Suppressor macrophage treated with lipopolysaccharide for 4 hours (primary cell): ENCODE measurements at places on chromosomes 11 and 22.

DNA sequence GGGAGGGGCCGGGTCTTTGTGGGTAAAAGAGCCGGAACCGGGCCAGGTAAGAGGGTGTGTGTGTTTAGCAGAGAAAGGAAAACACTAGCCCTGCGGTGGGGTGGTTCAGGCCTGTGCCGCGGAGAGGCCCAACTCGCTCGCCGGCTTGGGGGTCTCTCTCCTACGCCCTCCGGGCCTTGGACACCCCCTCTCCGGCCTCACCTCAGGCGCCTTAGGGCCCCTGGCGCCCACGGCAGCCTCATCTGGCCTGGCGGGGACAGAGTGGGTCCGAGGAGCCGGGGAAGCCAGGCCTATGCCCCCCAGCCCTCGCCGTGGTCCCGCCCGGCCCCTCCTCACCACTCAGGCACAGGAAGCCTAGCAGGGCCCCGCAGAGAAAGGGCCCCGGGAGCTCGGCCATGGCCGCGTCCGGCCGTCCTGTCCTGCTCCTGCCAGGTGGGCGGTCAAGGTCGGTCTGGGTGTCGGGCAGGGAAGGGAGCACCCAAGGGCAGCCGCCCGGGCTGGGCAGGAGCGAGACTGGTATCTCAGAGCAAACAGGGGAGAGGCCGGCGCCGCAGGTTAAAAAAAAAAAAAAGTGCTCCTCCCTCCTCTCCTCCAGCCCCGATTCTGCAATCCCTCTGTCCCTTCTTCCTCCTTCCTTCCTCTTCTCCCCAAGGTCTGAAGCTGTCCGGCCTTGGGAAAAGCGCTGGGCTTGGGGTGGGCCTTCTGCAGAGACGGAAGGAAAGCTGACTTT lies at the start of gene VSIG2:
VSIG2 (minus strand) TSS at position 515 of the 730 bp plus-strand sequence; CDS start at position 397, 118 bp downstream.
- DNase-seq = no peak

DNA sequence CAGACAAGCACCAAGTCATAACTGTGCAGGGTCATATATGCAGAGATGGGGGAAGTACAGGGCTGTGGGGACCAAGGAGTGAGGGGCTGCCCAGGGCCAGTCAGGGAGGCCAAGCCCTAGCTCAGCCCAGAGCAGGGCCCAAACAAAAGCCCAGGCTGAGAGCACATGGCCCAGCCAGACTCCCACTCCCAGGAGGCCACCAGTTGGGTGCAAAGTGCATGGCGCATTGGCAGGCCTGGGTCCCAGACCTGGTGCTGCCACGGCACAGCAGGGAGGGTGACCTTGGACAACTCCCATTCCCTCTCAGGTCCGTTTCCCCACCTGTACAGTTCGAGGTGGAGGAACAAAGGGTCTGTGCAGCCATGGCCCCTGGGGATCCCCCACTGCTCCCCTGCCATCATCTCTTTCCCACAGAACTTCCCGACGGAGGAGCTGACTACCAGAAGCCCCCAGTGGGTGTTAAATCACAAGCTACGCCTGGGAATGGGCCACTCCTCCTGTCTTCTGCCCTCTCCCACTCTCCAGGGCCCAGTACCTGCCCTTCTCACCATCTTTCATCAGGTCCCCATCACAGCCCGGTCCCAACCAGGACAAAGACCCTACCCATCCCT lies 608 bp downstream of the NIPSNAP1 start:
- DNase-seq = no peak

DNA sequence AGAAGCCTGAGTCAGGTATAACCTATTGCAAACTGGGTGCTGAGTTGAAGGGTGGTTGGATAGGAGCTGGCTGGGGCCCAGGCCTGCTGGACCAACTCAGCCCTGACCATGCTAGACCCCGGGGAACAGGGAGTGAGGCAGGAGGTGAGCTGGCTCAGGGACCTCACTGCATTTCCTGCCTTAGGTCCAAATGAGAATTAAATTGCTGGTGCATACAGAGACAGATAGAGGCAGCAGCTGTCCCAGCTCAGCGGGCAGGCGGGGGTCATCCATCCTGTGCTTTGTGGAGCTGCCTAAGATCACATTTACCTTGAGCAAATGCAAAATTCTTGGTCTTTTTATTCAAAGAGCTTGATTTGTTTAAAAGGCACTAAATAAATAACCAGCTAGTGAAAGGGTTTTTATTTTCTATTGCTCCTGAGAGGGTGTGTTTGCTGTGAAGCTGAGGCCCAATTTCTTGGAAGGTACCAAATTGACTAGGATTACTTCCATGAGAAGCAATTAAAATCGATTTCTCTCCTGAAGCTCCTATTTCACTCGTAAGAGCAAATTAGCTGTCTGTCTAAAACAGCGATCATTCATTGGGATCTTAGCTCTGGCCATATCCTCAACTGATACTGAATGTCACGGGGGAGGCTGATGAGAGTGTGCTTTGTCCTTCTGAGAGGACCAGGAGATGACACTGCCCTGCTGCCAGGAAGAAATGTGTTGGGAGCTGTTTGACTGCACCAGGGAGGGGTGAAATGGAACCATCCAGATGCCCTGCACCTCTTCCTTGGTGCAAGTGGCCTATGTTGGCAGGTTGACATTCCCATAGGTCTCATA lies 24.9 kb downstream of the USH1C start:
- no peak for DNase-seq

- peak; percentile 24 for DNase-seq
These were observed 45.0 kb downstream of the OR4C6 start for GRCh38 chr11:55707029-55707428.

DNA sequence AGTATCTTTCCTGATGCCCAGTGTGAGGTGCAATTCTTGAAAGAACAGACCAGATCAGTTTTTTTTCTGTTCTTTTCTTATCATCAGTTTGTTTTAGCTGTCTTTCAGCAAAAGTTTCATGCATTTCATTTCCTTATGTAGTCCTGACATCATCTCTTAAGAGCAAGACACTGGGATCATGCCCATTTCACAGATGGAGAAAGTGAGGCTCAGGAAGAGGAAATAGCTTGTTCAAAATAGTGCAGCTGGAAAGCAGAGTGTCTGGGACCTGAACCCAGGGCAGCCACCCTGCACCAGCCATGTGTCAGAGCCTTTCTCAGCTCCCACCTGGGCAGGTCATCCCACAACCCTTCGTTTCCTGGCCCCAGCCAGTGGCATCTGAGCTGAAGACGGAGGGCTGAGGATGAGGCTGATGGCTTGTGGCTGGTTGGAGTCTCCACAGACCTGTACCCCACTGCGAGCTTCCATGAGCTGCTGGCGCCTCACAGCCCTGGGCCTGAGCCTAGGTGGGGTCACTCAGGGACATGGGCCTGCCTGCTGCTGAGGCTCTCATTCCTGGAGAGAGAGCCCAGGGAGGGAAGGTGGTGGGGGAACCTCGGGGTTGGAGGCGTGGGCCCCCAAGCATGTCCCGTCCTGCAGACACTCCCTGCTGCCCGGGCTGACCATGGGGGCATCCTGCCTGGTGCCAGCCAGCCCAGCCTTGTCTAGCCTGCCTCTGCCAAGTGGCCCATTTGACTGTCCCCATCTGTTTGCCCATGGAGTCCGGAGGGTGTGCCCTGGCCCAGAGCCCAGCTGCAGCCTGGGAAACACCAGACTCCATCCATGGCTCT lies 61.8 kb downstream of the SMIM38 start:
- no peak for DNase-seq

GRCh38 chr11:130394615-130395014 lies 33.8 kb downstream of the ADAMTS8 start:
- no peak for DNase-seq

GRCh38 chr11:125148743-125149142 lies 15.8 kb upstream of the PKNOX2 start:
- DNase-seq = no peak

DNA sequence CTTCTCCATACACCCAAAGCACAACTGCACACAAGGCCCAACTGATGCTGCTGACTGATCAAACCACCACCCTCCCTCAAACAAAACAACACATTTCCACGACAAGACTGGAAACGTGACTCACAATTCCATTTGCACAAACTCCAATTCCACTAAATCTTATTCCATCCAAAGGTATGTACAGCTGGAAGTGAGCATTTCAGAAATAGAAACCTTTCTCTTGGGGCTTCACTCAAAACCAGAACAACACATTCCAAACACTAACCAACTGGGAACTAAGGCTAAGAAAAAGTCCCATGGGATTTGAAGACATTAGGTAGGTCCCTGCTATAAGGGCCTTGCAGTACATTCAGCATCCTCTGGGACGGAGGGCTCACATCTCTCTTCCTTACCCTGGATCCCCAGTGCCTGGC lies 19.6 kb downstream of the MORC2 start:
- no peak for DNase-seq

DNA sequence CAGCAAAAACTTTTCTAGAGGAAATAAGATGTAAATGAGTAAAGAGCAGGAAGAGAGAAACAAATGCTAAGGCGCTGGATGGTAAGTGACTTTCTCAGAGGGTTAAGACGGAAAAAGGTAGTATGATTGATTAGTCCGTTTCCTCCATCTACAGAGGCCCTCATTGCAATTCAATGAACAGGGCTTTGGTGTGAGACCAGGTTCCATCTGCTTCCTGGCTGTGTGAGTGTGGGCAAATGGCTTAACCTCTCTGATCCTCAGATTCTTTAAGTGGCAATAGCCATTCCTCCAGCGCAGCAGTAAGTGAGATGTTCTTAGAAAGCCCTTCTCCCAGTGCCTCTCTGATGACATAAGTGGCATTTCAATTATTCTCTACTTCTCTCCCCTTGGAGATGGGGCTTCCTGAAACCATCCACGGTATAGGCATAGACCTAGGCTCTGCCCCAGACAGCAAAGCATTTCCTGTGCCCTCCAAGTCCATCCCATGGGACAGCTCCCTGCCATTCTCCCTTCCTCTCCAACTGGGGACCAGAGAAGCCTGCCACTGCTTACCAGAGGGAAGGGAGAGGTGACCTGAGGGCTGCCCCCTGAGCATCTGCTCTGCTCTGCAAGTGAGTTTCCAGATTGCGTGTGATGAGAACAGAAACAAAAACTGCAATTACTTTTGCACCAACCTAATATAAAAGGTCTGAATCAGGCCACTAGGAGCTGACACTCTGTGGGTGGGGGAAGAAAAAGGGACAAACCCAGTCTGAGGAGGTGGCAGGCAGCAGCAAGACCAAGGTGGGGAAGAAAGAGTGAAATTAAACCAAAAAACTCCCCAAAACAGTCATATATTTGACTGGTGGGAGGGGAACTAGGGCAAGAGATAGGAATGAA lies 12.7 kb upstream of the CD44 start:
- DNase-seq = peak; percentile 91

DNA sequence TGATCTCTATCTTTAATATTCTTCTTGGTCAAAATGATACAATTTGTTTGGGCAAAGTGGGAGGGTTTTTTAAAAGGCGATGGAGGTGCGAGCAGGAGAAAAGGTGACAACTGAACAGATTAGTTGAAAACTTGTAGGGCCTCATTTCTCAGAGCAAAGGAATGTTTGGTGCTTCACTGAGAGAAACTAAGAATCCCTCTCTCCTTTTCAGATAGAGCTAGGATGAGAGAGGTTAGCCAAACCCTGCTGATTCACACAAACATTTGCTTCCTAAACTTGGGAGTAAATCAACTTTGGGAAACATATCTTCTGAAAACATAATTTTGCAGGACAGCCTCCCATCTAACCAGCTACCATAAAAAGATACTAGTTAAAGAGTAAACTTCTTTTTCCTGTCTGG lies 57.0 kb downstream of the PHF21A start:
- no peak for DNase-seq

- no peak for DNase-seq
These were observed 63.3 kb upstream of the RTL6 start for GRCh38 chr22:44561139-44561840.

- no peak for DNase-seq
These were observed 343.0 kb downstream of the RAB38 start for GRCh38 chr11:87832211-87832610.

DNA sequence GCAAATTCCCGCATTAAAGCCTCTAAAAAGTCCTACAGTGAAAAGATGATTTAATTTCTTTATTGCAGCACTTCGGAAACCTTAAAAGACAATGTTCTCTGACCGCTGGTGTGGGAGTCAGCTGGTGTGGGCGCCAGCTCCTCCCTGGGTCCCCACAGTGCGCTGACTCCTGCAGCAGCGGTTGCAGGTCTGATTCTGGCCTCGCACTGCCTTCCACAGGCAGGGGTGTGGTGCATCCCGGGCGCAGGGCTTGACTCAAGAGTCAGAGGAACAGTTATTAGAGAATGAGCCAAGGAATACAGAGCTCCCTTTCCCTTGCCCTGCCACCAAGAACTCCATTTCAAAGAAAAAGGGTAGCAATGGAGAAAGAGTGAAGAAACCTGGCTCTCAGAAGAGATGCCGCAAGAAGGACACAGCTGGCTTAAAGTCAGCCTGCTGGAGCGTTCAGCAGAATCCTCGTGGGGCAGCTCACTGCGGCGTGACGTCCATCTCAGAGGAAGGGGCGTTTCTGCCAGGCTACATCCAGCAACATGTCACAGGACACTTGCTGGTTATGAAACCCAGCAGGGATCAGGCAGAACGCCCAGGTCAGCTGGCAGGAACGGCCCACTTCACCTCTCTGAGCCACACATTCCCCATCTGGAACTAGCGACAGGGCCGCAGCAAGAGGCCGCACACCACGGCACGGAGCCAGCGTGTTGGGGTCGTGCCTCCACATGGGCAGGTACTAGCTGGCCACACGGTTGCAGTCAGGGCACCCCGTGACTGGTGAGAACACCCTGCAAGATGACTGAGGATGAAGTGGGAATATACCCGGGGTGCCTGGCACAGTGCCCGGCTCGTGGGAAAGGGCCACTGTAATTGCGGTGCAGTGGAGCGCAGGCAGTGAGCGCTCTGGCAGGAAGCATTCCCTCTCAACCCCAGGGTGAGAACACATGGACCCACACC lies 18.1 kb upstream of the EFCAB6 start:
- DNase-seq = no peak

- DNase-seq = no peak
These were observed 9.7 kb upstream of the RNF141 start for GRCh38 chr11:10550503-10551289.

GRCh38 chr11:41189701-41190436 lies 269.6 kb downstream of the LRRC4C start:
- no peak for DNase-seq

GRCh38 chr11:73274722-73275380 lies 2.7 kb downstream of the P2RY6 start:
- DNase-seq = peak; percentile 71

DNA sequence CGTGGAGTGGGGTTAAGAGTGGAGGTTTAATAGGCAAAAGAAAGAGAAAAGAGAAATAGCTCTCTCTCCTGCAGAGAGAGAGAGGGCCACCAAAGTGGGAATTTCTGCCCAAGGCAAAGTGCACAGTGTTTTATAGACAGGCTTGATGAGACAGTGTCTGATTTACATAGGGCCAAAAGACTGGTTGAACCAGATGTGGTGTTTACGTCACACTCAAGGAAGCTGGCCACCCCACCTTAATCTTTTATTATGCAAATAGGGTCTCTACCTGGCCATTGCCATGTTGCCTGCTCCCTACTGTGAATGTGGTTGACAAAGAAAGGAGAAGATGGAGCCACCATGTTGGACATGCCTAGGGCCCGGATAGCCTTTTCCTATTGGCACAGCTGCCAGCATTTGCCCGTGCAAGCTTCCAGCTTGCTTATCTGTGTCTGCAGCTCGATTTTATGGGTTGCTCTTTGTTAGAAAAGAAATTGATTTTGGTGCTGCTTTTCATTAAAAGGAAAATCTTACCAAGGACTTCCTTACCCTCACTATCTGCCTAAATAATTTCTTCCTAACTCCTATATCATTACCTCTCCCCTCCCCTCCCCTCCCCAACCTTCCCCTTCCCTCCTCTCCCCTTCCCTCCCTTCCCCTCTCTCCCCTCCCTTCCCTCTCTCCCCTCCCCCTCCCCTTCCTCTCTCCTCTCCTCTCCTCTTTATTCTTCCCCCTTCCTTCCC lies 436.0 kb downstream of the NELL1 start:
- no peak for DNase-seq

- no peak for DNase-seq
These were observed 1.6 kb upstream of the FGF19 start for GRCh38 chr11:69705351-69705811.

GRCh38 chr11:112345706-112346105 lies 85.0 kb upstream of the PLET1 start:
- no peak for DNase-seq
